Activated CD4-positive, alpha-beta T cell treated with anti-CD3 and anti-CD28 coated beads for 36 hours (primary cell): ENCODE measurements at places on chromosomes 6 and 20. TPM values are rescaled to one million over a fixed set of nuclear protein-coding genes. Genes with fewer than 3 reads are reported as not detected.
A peak's percentile ranks its signal among the peaks of the same experiment; 100 is the strongest.

Gene MAPK13
- total RNA-seq, result 65.1 TPM

Gene DCDC2
- total RNA-seq, result 0.23 TPM

Gene LY6G6C
- total RNA-seq, result not detected

Gene BPIFB1
- not detected for total RNA-seq

Gene FAM162B
- total RNA-seq, result not detected

Gene AGPAT4
- 5.0 TPM for total RNA-seq

Gene CLIC5
- total RNA-seq, result 3.7 TPM

Gene MTFR2
- 26.9 TPM for total RNA-seq

Gene THBS2
- total RNA-seq, result not detected

DNA sequence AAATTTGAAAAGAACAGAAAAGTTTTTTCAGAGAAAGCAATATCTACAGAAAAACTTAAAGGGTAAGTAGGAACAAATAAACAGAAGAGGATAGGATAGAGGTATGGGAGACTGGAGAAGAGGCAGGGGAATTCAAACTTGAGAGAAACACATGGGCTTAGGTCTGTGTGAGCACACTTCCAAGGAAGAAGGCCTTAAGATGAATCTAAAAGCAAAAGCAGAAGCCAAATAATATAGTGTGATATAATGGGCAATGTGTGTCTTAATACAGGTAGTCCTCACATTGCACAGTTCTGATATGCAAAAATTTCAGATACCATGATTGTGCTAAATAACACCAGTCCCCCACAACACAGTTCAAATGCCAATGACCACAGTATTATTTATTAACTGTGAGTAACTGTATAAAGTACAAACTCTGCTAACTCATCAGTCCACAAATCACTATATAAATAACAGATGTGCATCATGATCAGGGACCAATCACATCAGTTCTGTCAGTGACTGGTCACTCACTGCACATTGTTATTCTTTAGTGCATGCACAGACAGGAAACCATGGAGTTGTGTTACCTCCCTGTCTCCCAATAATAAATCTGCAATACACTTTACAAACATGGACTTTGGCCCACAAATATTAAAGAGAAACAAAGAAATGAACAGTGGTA lies 18.6 kb downstream of the SNX14 start:
- DNase-seq, result no peak
- peaks cover 9% of the 10 kb centered on the region for H3K4me1 ChIP-seq
- no peaks in the 10 kb centered on the region for H3K27me3 ChIP-seq
- peaks cover 16% of the 10 kb centered on the region for H3K36me3 ChIP-seq
- H3K4me3 ChIP-seq, result no peak overlapping the region

DNA sequence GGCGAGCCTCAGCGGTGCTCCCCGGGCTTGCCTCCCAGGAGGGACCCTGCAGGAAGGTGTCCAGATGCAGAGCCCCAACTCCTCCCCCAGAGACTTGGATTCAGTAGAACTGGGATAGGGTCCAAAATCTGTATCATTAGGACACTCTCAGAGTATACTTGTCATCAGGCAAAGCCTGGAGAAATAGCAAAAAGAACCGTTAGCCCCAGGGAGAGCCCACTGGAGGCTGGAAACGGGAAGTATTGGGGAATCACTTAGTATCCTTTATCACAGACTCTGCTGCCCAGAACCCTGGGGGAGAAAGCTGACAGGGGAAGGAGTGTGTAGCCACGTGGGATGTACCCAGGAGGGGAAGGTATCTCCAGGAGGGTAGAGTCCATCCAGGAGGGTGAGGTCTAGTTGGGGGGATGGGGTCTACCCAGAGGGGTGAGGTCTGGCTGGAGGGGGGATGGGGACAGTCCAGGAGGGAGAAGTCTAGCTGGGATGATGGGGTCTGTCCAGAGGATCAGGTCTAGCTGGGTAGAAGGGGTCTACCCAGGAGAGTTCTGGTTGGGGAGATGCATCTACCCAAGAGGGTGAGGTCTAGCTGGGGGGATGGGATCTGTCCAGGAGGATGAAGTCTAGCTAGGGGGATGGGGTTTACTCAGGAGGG lies 107.2 kb downstream of the LY86 start:
- no peaks in the 10 kb centered on the region for H3K36me3 ChIP-seq
- H3K27me3 ChIP-seq, result peaks cover 7% of the 10 kb centered on the region
- no peak overlapping the region for H3K27ac ChIP-seq
- DNase-seq, result no peak
- H3K4me3 ChIP-seq, result no peak overlapping the region

DNA sequence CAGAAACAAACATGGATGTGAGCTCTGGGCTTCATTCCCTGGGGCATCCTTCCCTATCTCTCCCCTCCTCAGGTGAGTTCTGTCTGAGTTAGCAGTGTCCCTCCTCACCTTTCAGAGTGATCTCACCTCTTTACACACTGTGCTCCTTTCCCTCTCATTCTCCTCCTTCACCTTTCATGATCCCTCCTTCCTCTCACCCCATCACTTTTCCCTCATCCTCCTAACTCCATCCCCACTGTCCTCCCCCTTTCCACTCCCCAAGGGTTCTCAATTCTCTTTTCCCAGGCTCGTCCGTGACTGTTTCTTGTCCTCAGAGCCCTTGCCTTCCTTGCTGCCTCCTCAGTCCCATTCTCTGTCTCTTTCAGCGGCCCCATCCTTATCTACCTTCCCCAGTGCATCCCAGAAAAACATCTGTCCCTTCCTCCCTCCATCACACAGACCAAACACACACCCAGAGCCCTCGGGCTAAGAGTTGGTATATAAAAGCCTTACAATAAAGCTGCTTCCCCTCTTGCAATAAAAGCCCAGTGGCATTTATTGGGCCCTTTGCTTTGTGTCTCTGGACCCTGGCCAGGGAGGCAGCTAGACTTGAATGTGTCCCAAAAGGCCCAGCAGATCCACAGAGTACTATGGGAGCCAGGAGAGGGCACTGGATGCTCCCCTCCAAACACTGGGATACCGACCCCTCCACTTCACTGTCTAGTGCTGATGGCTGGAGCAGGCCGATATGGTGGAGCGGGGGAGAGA lies 1.9 kb downstream of the RNF39 start:
- no peak for DNase-seq
- peaks cover 38% of the 10 kb centered on the region for H3K27me3 ChIP-seq
- peak overlapping the region; percentile 54 for H3K4me3 ChIP-seq
- no peak overlapping the region for H3K27ac ChIP-seq

- DNase-seq, result no peak
- peaks cover 16% of the 10 kb centered on the region for H3K4me1 ChIP-seq
- no peak overlapping the region for H3K27ac ChIP-seq
- H3K27me3 ChIP-seq, result no peaks in the 10 kb centered on the region
- peaks cover 15% of the 10 kb centered on the region for H3K36me3 ChIP-seq
Measured at GRCh38 chr6:131223416-131223815, 88.1 kb downstream of the AKAP7 start.

GRCh38 chr6:169783401-169783800 lies 32.0 kb downstream of the ERMARD start:
- DNase-seq, result no peak
- no peaks in the 10 kb centered on the region for H3K4me1 ChIP-seq
- H3K4me3 ChIP-seq, result no peak overlapping the region

- H3K36me3 ChIP-seq, result peaks cover 2% of the 10 kb centered on the region
- peak overlapping the region; percentile 48 for H3K4me3 ChIP-seq
- H3K4me1 ChIP-seq, result peaks cover 19% of the 10 kb centered on the region
- peak overlapping the region; percentile 73 for H3K27ac ChIP-seq
Measured at GRCh38 chr6:31332637-31333602, 24.1 kb downstream of the HLA-B start.

GRCh38 chr6:143982968-143983367 lies 25.1 kb downstream of the PLAGL1 start:
- no peak overlapping the region for H3K4me3 ChIP-seq
- no peaks in the 10 kb centered on the region for H3K4me1 ChIP-seq
- no peak for DNase-seq
- H3K27ac ChIP-seq, result no peak overlapping the region

GRCh38 chr20:62487561-62488354 lies 12.0 kb upstream of the GATA5 start:
- no peaks in the 10 kb centered on the region for H3K36me3 ChIP-seq
- H3K27me3 ChIP-seq, result peaks cover 29% of the 10 kb centered on the region
- no peak for DNase-seq
- no peak overlapping the region for H3K27ac ChIP-seq
- H3K4me3 ChIP-seq, result no peak overlapping the region
- H3K4me1 ChIP-seq, result no peaks in the 10 kb centered on the region

- peaks cover 11% of the 10 kb centered on the region for H3K36me3 ChIP-seq
- DNase-seq, result no peak
- no peak overlapping the region for H3K27ac ChIP-seq
Measured at GRCh38 chr6:163536770-163537169, 122.3 kb downstream of the QKI start.

DNA sequence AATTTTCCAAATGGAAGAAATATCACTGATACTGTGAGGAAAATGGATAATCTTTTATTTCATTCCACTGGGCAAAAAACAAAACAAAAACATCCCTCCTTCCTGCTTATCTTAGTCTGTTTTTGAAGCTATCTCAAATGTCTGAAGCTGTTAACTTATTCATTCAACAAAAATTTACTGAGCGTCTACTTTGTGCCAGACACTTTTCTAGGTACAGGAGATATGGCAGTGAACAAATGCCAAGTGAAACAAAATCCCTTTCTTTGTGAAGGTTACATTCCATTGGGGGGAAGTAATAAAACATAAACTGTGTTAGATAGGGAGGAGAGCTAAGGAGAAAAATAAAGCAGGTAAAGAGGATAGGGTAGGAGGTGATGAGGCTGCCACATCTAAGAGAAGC lies 47.5 kb downstream of the TNFRSF21 start:
- DNase-seq, result no peak
- no peaks in the 10 kb centered on the region for H3K36me3 ChIP-seq
- H3K27me3 ChIP-seq, result no peaks in the 10 kb centered on the region
- H3K27ac ChIP-seq, result no peak overlapping the region
- H3K4me1 ChIP-seq, result no peaks in the 10 kb centered on the region

- peaks cover 43% of the 10 kb centered on the region for H3K36me3 ChIP-seq
- H3K4me1 ChIP-seq, result peaks cover 48% of the 10 kb centered on the region
- H3K4me3 ChIP-seq, result peak overlapping the region; percentile 84
- DNase-seq, result no peak
- peak overlapping the region; percentile 96 for H3K27ac ChIP-seq
Measured at GRCh38 chr6:36132246-36132895, 2.1 kb downstream of the MAPK13 start.

DNA sequence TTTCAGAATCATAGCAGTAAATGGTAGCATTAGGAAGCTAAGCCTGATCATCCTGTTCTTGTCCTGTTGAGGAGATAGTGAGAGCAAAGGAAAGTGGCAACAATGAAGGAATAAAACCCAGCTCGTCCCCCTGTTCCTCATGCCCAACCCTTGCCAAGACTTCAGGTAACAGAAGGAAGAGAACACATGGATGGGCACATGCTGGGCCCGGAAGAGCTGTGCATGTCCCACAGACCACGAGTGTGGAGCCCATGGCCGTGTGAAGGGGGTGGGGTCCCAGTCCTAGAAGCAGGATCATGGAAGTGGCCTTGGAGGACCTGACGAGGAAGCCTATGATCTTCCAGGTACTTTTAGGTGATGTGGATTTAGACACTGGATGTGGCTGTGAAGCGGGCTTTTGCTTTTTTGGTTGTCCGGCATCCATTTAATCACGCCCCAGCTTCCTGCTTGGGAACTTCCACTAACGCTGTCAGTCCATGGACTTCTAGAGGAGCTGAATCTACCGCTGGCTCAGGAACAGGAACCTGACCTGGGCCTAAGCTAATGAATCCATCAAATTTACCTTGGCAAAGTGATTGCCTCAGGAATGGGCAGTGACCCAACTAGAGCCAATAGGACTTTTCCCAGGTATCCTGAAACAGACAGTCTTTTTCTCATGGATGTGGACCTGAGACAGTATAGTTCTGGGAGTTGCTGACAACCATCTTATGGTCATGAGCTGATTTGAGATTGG lies 79.3 kb upstream of the ARMC2 start:
- DNase-seq, result no peak
- peaks cover 2% of the 10 kb centered on the region for H3K27me3 ChIP-seq
- H3K27ac ChIP-seq, result no peak overlapping the region
- H3K4me3 ChIP-seq, result no peak overlapping the region
- no peaks in the 10 kb centered on the region for H3K36me3 ChIP-seq

DNA sequence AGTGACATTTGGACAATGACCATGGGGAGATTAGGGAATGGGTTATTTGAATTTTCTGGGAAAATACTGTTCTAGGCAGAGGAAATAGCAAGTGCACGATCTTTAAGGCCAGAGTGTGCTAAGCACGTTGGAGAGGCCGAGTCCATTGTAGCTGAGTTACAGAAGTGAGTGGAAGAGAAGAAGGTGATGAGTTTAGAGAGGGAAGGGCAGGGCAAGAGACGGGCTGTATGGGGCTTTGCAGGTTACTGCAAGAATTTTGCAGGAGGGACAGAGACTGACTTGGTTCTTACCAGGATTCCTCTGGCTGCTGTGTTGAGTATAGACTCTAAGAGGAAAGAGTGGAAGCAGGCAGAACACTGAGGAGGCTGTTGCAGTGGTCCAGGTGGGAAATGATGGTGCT lies 1.1 kb upstream of the NCOA3 start:
- H3K27ac ChIP-seq, result peak overlapping the region; percentile 95
- H3K4me1 ChIP-seq, result peaks cover 52% of the 10 kb centered on the region
- peak overlapping the region; percentile 99 for H3K4me3 ChIP-seq

- H3K27me3 ChIP-seq, result peaks cover 18% of the 10 kb centered on the region
- no peak overlapping the region for H3K27ac ChIP-seq
- no peaks in the 10 kb centered on the region for H3K36me3 ChIP-seq
- H3K4me1 ChIP-seq, result no peaks in the 10 kb centered on the region
- no peak overlapping the region for H3K4me3 ChIP-seq
- DNase-seq, result no peak
Measured at GRCh38 chr20:36400909-36401735, 95.0 kb downstream of the DLGAP4 start.

GRCh38 chr20:49630396-49630951 lies 62.5 kb upstream of the PTGIS start:
- H3K27ac ChIP-seq, result no peak overlapping the region
- H3K4me1 ChIP-seq, result no peaks in the 10 kb centered on the region
- peaks cover 4% of the 10 kb centered on the region for H3K27me3 ChIP-seq
- H3K36me3 ChIP-seq, result peaks cover 8% of the 10 kb centered on the region
- DNase-seq, result no peak
